WERI-Rb-1 (cell line): ENCODE measurements at places on chromosomes 5 and 9.

DNA sequence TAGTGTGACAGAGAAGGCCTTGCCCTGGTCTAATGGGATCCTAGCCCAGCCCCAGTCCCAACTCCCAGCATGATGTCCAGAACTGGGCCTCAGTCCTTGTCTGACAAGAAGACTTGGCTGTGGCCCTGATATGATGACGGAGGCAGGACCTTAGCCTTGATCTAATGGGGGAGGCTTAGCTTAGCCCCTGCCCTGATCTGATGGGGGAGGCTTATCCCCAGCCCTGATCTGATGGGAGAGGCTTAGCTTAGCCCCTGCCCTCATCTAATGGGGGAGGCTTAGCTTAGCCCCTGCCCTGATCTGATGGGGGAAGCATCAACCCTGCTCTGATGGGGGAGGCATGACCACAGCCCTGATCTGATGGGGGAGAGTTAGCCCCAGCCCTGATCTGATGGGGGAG is 3.7 kb downstream of the PKN3 start:
- DNase-seq, result no peak

DNA sequence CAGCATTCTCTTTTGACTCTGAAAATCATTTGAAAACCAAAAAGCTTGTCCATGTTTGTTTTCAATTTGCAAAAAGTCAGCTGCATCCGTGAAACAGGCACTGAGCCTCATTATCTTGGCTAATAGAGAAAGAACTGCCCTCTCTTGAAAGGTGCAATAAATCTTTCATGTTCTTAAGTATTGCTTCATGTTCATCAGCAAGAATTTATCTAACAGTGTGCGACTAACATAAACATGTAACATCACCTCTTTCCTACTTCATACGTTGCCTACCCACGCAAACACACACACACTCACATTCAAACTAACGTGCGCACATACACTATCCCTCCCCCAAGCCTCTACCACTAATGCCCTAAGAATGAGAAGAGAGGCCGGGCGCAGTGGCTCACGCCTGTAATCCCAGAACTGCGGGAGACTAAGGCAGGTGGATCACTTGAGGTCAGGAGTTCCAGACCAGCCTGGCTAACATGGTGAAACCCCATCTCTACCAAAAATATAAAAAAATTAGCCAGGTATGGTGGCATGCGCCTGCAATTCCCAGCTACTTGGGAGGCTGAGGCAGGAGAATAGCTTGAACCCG is 629.7 kb upstream of the ZNF608 start:
- peak; percentile 77 for DNase-seq

- DNase-seq, result no peak
Measured at GRCh38 chr5:135156715-135157404, 122.8 kb upstream of the PITX1 start.

DNA sequence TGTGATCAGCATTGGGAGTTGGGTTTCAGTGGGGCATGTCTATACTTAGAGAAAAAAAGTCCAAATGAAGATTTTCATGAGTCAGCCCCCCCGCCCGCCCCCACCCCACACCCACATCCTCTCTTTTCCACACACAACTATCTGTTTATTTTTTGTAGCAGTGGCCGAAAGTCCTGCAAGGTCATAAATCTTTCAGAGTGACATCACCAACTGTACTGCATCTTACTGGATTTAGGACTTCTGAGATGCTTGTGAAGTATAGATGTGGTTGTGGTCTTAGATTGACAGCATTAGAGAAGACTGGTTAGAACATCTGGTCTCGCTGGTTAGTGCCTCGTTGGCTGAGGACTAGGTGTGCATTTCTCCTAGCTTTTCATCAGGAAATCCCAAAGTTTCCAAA is 7.3 kb upstream of the ROPN1L start:
- DNase-seq, result no peak

- DNase-seq, result no peak
Measured at GRCh38 chr9:15243081-15243480, 63.9 kb downstream of the TTC39B start.

GRCh38 chr5:104965006-104965405 is 1402.4 kb upstream of the NUDT12 start:
- DNase-seq, result no peak

- DNase-seq, result no peak
Measured at GRCh38 chr5:166014256-166014655, 2277.2 kb upstream of the WWC1 start.

- DNase-seq, result no peak
Measured at GRCh38 chr5:175448276-175448675, 4.3 kb upstream of the DRD1 start.

DNA sequence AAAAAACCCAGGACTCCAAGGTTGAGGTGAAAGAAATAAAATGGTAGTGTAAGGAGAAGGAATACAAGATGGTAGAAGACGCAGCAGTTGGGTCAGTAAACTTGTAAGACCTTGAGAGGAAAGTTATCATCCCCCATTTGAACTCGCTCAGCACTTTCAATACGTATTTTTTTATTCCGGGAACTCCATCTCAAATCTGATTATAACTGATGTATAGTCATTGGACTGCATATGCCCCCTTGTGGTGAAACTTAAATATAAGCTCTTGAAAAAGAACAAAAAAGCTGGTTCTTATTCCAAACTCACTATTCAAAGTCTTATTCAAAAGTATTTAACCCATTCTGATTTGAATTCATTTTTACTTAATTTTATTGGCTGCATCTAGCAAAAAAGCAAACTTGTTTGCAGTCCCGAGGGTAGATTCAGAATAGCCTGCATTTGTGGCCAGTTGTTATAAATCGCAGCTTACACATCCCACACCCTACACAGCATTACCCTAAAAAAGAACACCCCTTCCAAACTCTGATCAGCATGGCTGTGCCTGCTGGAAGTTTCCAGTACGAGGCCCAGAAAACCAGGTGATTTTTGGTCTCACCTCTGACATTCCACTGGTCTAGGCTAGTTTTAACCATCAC is 118.0 kb downstream of the ESM1 start:
- DNase-seq, result no peak

GRCh38 chr9:127214421-127215267 is 49.9 kb upstream of the GARNL3 start:
- DNase-seq, result peak; percentile 86

DNA sequence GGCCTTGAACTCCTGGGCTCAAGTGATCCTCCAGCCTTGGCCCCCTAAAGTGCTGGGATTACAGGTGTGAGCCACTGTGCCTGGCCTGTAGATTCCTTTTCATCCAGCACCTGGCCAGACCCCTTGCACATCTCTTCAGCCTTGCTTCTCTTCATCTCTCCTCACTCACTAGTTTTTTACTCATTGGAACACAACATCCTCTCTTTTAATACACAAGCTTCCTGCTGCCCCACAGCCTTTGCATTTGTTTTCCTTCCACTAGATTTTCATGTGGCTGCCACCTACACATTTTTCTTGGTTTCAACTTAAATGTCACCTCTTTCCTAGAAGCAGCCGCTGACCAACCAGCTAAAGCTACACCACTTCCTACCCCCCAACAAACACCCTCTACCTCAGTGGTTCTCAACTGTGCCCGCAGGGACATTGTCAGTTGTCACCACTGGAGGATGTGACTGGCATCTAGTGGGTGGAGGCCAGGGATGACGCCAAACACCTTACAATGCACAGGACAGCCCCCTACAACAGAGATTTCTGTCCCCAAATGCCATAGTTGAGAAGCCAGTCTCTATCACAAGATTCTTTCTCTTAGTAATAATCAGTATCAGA is 33.7 kb downstream of the HAVCR1 start:
- DNase-seq, result no peak

DNA sequence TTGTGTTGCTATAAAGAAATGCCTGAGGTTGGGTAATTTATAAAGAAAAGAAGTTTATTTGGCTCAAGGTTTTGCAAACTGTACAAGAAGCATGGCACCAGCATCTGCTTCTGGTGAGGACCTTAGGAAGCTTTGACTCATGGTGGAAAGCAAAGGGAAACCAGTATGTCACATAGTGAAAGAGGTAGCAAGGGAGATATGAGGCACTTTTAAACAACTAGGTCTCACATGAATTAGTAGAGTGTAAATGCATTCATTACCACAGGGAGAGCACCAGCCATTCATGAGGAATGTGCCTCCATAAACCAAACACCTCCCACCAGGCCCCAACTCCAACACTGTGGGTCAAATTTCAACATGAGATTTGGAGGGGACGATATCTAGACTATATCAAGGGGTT is 40.8 kb downstream of the OR2Y1 start:
- DNase-seq, result no peak

DNA sequence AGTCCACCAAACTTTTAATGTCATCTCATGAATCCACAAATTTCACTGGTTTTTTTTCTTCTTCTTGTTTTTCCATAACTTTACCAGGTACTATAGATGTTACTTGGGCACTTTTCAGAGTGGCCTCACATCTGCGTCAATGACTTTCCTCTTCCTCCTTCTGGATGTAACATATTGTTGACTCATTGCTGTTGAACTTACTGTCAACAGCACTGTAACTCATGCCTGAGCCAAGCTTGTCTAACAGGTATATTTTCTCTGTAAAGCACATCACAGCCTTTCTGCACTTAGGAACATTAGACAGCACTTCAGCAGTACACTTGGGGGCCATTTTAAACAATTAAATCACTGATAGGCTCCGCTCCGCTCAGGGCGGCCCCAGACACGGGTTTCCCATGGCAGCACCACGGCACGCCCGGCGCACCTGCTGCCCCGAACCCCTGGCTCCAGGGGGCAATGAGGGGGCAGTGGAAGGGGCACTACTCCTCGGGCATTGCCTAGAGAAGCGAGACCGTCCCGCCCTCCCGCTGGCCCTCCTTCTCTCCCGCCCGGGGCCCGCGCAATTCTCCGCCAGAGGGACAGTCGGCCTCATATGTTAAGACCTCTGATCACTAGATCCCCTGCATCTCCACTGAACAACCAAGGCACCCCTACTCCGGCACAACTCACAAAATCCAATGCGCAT is 41.9 kb upstream of the SPATA31C2 start:
- DNase-seq, result no peak

- DNase-seq, result no peak
Measured at GRCh38 chr5:6704361-6704851, 8.8 kb upstream of the TENT4A start.

GRCh38 chr5:68683632-68684036 is 410.2 kb upstream of the SLC30A5 start:
- no peak for DNase-seq

GRCh38 chr5:159783726-159784247 is 132.5 kb upstream of the ADRA1B start:
- no peak for DNase-seq

- DNase-seq, result peak; percentile 20
Measured at GRCh38 chr5:132962429-132963021, 909 bp downstream of the AFF4 start.
